T-cell (primary cell): ENCODE measurements at places on chromosomes 5 and 9. TPM values are rescaled to one million over a fixed set of nuclear protein-coding genes. Genes with fewer than 3 reads are reported as not detected.

GRCh38 chr5:96292582-96293247 lies 140.3 kb downstream of the PCSK1 start:
- DNase-seq = no peak
- H3K4me1 ChIP-seq = no peaks in the 10 kb centered on the region
- H3K27me3 ChIP-seq = no peaks in the 10 kb centered on the region
- H3K4me3 ChIP-seq = no peak overlapping the region
- no peak overlapping the region for H3K27ac ChIP-seq

- no peaks in the 10 kb centered on the region for H3K27me3 ChIP-seq
- no peak overlapping the region for H3K4me3 ChIP-seq
- H3K36me3 ChIP-seq = peaks cover 8% of the 10 kb centered on the region
- peaks cover 15% of the 10 kb centered on the region for H3K4me1 ChIP-seq
- DNase-seq = no peak
Observed at GRCh38 chr9:75010570-75010969, 17.5 kb downstream of the CARNMT1 start.

DNA sequence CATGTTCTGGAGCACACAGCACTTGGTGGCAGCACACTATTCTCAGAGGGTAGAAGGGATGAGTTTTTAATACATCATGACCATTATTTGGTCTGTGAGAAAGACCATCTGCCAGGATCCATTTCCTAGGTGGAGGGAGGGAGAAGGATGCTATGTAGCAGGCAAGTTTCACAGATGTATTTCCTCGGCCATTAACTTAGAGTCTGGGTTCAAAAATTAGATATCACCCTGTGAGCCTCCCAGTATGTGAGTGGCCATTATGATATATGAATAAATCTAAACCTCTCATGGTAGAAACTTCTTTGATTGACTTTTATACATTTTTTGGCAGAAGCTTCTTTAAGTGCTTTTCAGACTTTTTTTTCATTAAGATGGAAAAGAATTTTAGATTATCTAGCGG lies 133.9 kb downstream of the SREK1 start:
- no peak for DNase-seq
- no peaks in the 10 kb centered on the region for H3K27me3 ChIP-seq
- no peak overlapping the region for H3K27ac ChIP-seq
- H3K4me1 ChIP-seq = no peaks in the 10 kb centered on the region
- H3K36me3 ChIP-seq = no peaks in the 10 kb centered on the region
- no peak overlapping the region for H3K4me3 ChIP-seq

DNA sequence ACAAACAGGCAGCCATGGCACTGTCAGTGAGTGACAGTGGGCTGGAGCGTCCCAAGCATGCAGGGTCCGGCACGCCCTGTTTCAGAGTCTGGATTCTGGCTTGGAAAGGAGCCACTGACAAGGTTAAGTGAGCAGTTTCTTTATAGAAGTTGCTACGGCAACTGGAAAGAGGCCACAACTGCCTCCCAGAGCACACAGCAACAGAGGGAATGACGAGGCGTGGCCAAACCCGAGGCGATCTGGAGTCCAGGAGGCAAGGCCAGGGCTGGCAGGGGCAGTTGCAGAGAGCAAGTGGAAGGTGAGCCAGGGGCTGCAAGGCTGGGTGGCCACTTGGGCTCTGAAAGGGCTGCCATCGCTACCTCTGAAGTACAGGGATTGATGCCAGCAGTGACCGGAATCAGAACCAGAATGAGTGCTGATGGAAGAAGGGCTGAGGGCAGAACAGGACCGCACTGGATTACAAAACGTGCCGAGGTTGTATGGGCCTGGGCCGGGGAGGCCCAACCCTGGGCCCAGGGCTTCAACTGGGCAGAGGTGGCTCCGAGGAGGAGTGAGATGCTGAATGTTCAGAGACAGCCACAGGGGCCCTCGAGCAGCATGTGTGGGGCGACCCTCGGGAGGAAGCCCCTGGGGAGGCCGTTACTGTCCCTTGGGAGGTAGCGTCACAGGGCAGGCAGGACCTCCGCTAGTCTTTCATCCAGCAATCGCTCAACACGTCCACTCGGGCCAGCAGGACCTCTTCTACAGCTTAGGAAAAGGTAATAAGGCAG lies 4.6 kb downstream of the MRPL41 start:
- peaks cover 8% of the 10 kb centered on the region for H3K4me1 ChIP-seq
- peaks cover 26% of the 10 kb centered on the region for H3K36me3 ChIP-seq
- H3K27ac ChIP-seq = no peak overlapping the region
- DNase-seq = no peak
- no peaks in the 10 kb centered on the region for H3K27me3 ChIP-seq
- H3K4me3 ChIP-seq = no peak overlapping the region

DNA sequence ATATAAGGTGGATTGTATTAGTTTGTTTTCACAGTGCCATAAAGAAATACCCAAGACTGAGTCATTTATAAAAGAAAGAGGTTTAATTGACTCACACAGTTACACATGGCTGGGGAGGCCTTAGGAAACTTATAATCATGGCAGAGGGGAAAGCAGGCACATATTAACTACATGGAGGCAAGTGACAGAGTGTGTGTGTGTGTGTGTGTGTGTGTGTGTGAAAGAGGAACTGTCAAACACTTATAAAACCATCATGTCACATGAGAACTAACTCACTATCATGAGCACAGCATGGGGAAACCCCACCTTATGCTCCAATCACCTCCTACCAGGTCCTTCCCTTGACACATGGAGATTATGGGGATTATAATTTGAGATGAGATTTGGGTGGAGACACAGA lies 118.6 kb downstream of the SPEF2 start:
- no peaks in the 10 kb centered on the region for H3K27me3 ChIP-seq
- H3K4me1 ChIP-seq = no peaks in the 10 kb centered on the region
- H3K36me3 ChIP-seq = no peaks in the 10 kb centered on the region
- no peak overlapping the region for H3K4me3 ChIP-seq
- no peak for DNase-seq
- no peak overlapping the region for H3K27ac ChIP-seq

DNA sequence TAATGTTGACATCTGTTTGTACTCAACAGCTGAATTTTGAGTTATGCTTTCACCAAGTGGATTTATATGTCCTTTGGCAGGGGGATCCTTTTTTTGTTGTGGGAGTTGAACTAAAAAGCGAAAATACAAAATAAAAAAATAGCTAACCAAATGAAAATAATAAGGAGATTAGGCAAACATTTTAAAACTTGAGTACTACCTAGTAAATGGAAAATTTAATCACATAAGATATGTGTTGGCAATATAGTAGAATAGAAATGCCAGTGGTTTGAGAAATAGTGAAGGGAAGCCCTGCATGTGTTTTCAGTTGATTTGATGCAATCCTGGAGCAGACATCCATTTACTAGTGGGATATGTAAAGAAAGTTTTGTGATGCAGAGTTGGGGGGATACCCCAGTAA lies 98.0 kb downstream of the RASGRF2 start:
- DNase-seq = no peak
- H3K36me3 ChIP-seq = peaks cover 2% of the 10 kb centered on the region
- no peaks in the 10 kb centered on the region for H3K27me3 ChIP-seq
- H3K4me1 ChIP-seq = peaks cover 3% of the 10 kb centered on the region
- no peak overlapping the region for H3K4me3 ChIP-seq
- H3K27ac ChIP-seq = no peak overlapping the region

DNA sequence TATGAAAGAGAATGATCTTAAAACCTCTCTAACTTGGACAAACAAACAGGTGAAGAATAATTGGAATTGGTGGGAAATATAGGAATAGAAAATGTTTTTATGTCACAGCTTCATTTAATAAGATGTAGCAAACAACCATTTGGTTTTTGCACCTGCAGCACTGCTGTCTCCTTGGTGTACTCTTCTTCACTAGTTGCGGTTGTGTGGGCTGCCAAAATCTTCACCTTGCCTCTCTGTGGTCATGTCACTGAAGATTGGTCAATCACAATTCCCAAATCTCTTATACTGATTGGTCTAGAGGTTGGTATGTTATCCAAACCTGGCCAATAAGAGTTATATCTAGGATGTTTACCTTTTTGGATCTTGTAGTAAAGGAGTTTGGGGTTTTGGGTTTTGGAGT lies 88.7 kb downstream of the FGF10 start:
- no peak overlapping the region for H3K27ac ChIP-seq
- no peaks in the 10 kb centered on the region for H3K36me3 ChIP-seq
- no peaks in the 10 kb centered on the region for H3K27me3 ChIP-seq
- no peaks in the 10 kb centered on the region for H3K4me1 ChIP-seq

DNA sequence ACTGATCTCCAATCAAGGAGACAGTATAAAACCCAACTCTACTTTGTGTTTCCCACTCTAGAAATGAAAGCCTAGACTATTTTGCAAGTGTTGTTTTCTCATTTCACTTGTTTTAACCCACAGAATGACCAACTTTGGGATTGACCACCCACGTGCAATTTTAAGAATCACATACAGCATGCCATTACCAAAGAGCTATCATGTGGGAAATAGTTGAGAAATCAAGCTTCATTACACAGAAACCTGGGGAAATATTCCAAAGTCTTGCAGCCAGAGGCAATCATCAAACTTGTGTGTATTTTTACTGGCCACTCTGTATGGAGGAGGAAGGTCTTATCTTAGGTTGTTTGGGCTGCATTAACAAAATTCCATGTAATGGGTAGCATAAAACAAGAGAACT lies 451.4 kb upstream of the DAB2 start:
- no peak overlapping the region for H3K27ac ChIP-seq
- H3K36me3 ChIP-seq = no peaks in the 10 kb centered on the region
- no peak overlapping the region for H3K4me3 ChIP-seq
- no peaks in the 10 kb centered on the region for H3K27me3 ChIP-seq
- no peak for DNase-seq

DNA sequence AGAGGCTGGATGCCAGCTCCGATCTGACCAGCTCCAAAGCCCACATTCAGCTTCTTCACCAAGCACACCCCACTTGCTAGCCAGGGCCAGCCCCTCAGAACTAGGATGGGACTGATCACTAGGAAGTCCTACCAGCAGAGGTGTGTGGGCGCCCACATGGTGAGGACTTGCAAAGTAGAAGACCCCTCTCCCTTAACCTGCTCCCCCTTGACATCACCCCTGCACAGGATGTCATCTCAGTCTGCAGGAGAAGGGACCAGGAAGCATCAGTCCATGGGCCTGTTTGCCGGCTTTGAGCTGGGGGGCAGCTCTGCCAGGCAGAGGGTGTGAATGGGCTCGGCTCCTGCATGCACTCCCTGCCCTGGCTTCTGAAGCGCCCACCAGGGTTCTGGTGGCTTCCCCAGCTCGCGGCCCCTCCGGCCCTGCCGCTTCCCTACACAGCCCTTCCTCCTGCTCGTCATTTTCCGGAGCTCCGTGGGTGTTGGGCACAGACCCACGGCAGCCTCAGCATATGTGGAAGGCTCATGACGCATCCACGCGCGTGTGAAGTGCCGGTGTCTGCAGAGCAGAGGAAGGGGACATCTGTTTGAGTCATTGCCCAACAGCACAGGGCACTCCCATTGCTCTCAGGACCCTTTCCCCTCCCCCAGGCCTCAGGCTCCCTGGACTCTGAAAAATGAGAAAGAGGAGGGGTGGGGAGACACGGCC lies 3.7 kb upstream of the FAM78A start:
- no peaks in the 10 kb centered on the region for H3K36me3 ChIP-seq
- peaks cover 14% of the 10 kb centered on the region for H3K27me3 ChIP-seq
- no peak for DNase-seq

- no peak for DNase-seq
- no peaks in the 10 kb centered on the region for H3K27me3 ChIP-seq
- H3K36me3 ChIP-seq = no peaks in the 10 kb centered on the region
- no peaks in the 10 kb centered on the region for H3K4me1 ChIP-seq
- H3K4me3 ChIP-seq = no peak overlapping the region
Observed at GRCh38 chr5:112552791-112553190, 133.7 kb upstream of the EPB41L4A start.

GRCh38 chr9:89418882-89419640 lies 78.9 kb downstream of the SEMA4D start:
- H3K4me1 ChIP-seq = peaks cover 91% of the 10 kb centered on the region
- peaks cover 18% of the 10 kb centered on the region for H3K36me3 ChIP-seq

Gene MEIKIN
- total RNA-seq = 0.53 TPM

Gene C6
- not detected for total RNA-seq

Gene PHYHD1
- 0.70 TPM for total RNA-seq

Gene MLANA
- total RNA-seq = not detected

Gene PCDHGA5
- total RNA-seq = 0.43 TPM
